ENCODE measurements at places on chromosomes 13 and 19. TPM values are rescaled to one million over a fixed set of nuclear protein-coding genes. Genes with fewer than 3 reads are reported as not detected.

NCAN gene
- total RNA-seq = 0.05 TPM

TMEM91 gene
- total RNA-seq = 18.1 TPM

VAV1 gene
- total RNA-seq = 115 TPM

LILRA2 gene
- 0.24 TPM for total RNA-seq

FLT3LG gene
- total RNA-seq = 90.6 TPM

DNA sequence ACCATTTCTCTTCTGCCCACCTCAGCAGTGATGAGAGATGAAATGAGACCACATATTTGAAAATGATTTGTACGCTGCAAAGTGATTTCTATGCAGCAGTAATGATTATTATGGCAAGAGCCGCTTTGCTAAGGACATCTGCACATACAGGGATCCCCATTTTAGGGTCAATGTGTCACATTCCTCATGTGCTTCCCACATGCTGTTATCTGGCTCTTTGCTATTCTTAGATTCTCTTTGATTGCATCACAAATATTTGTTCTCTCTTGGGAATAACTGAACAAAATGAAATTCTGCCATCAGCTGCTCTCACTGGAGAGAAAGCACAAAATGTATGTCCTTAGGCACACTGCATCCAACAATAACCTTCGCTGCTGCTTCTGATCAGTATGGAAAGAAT, 209.5 kb upstream of the IPO5 start:
- DNase-seq = no peak

GRCh38 chr19:29187676-29188075, 25.3 kb downstream of the UQCRFS1 start:
- no peak for DNase-seq

- DNase-seq = no peak
Measured at GRCh38 chr13:111211789-111212516, 96.8 kb downstream of the ARHGEF7 start.

DNA sequence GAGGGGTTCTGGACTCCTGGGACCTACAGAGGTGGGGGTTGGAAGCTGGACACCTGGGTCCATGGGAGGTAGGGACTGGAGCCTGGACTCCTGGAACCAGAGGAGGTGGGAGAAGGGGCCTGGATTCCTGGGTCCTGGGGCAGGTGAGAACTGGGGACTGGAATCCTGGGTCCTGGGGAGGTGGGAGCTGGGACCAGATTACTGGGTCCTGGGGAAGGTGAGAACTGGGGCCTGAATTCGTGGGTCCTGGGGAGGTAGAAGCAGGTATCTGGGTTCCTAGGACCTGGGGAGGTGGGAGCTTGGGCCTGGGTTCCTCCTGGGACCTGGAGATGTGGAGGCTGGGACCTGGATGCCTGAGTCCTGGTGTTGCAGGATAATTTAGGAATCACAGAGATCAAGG, 653 bp downstream of the CLEC4M start:
- DNase-seq = no peak

- DNase-seq = no peak
Measured at GRCh38 chr19:39436350-39436716, 584 bp upstream of the RPS16 start.

- DNase-seq = peak; percentile 78
Measured at GRCh38 chr13:30408319-30409101, 13.8 kb upstream of the UBE2L5 start.

- DNase-seq = no peak
Measured at GRCh38 chr13:114119196-114119595, 13.2 kb downstream of the RASA3 start.

- DNase-seq = no peak
Measured at GRCh38 chr13:41282129-41282571, 18.8 kb upstream of the MTRF1 start.
